ENCODE measurements at places on chromosomes 2 and 18. TPM values are rescaled to one million over a fixed set of nuclear protein-coding genes. Genes with fewer than 3 reads are reported as not detected.

Gene PFN4
- 1.5 TPM for total RNA-seq

Gene DHRS9
- total RNA-seq, result 4.6 TPM

Gene ZNF532
- total RNA-seq, result 106 TPM

Gene SLC4A5
- total RNA-seq, result 22.3 TPM

Gene GKN2
- not detected for total RNA-seq

GRCh38 chr18:55875371-55875901 is 287.4 kb upstream of the TCF4 start:
- DNase-seq, result peak; percentile 78

GRCh38 chr2:135954020-135954601 is 31.3 kb downstream of the DARS1 start:
- no peak for DNase-seq
